ENCODE measurements at places on chromosomes 1 and 21. TPM values are rescaled to one million over a fixed set of nuclear protein-coding genes. Genes with fewer than 3 reads are reported as not detected.

Gene TSSK3
- 1.1 TPM for total RNA-seq

Gene AURKAIP1
- total RNA-seq, result 74.3 TPM

Gene MROH9
- not detected for total RNA-seq

Gene GBP7
- not detected for total RNA-seq

Gene SLC1A7
- 0.23 TPM for total RNA-seq

Gene MYBPHL
- not detected for total RNA-seq

Gene ZNF648
- total RNA-seq, result 0.76 TPM

Gene ETV3L
- not detected for total RNA-seq

Gene AQP10
- total RNA-seq, result 0.12 TPM

Gene RUSC1
- total RNA-seq, result 27.9 TPM

Gene RHD
- 3.8 TPM for total RNA-seq

Gene FAM3B
- 7.5 TPM for total RNA-seq

Gene SV2A
- total RNA-seq, result 6.2 TPM

Gene CFAP45
- 0.41 TPM for total RNA-seq

Gene SPRR2E
- total RNA-seq, result not detected

Gene CD1E
- total RNA-seq, result 0.82 TPM

Gene ALX3
- not detected for total RNA-seq

Gene THEM5
- 0.41 TPM for total RNA-seq

Gene POTED
- total RNA-seq, result not detected

Gene IRF6
- 16.0 TPM for total RNA-seq

Gene KRTAP10-8
- total RNA-seq, result not detected

Gene C1orf105
- 7.0 TPM for total RNA-seq

Gene TMIGD3
- 0.47 TPM for total RNA-seq

Gene PLA2G4A
- total RNA-seq, result 8.9 TPM

Gene UQCRHL
- total RNA-seq, result 4.7 TPM

Gene FCER1G
- total RNA-seq, result 21.9 TPM

Gene SAMD11
- 136 TPM for total RNA-seq

Gene THEMIS2
- 15.7 TPM for total RNA-seq

Gene DPYD
- 25.2 TPM for total RNA-seq

Gene COL16A1
- 113 TPM for total RNA-seq

Gene HLX
- total RNA-seq, result 18.8 TPM

Gene OLIG2
- total RNA-seq, result 0.06 TPM

Gene LCE1F
- not detected for total RNA-seq

Gene IL19
- 0.70 TPM for total RNA-seq

Gene XCL1
- 0.18 TPM for total RNA-seq

Gene ERVH48-1
- total RNA-seq, result 0.18 TPM

Gene SPRR2B
- not detected for total RNA-seq

Gene BARHL2
- not detected for total RNA-seq

Gene SEC16B
- 6.3 TPM for total RNA-seq

Data from metanephros (tissue), 2 donors.